ENCODE measurements at places on chromosomes 6 and 20. TPM values are rescaled to one million over a fixed set of nuclear protein-coding genes. Genes with fewer than 3 reads are reported as not detected.

Gene WFDC5
- not detected for total RNA-seq

Gene FRK
- total RNA-seq: 0.05 TPM

Gene BPIFB1
- not detected for total RNA-seq

Gene DDX43
- 0.97 TPM for total RNA-seq

Gene TRMT6
- total RNA-seq: 43.2 TPM

Gene LINC00237
- total RNA-seq: not detected

Gene TMEM217
- total RNA-seq: 3.5 TPM

Gene CPXM1
- 0.69 TPM for total RNA-seq

Gene SLC13A3
- total RNA-seq: not detected

Gene TMEM170B
- total RNA-seq: 0.69 TPM

Gene TP53TG5
- 0.50 TPM for total RNA-seq

Gene SAMD5
- not detected for total RNA-seq

Gene XPO5
- 109 TPM for total RNA-seq

Gene KCNG1
- total RNA-seq: 0.28 TPM

Gene BTNL2
- total RNA-seq: not detected

Gene SLCO4A1
- total RNA-seq: 41.1 TPM

GRCh38 chr6:104325341-104326172 is 534.2 kb downstream of the HACE1 start:
- no peak for ATAC-seq

DNA sequence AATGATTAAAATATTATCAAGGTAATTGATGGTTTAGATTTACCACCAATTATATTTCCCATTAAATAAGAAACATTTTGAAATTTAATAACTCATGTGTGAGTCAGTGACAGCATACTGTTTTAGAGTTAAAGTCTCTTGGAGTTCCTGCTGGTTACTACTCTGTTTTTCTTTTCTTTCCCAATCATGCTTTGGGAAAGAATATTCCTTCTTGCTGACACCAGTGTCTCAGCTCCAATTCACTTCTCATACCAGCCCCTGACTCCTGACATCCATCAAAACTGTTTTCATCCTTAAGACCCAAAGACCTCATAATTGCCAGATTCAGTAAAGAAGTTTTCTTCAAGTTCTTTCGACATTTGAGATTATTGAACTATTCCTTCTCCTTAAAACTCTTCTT is 50.3 kb downstream of the AIG1 start:
- no peak for ATAC-seq

- no peak for ATAC-seq
These were observed 26.0 kb upstream of the PRDM1 start for GRCh38 chr6:106060167-106060566.

DNA sequence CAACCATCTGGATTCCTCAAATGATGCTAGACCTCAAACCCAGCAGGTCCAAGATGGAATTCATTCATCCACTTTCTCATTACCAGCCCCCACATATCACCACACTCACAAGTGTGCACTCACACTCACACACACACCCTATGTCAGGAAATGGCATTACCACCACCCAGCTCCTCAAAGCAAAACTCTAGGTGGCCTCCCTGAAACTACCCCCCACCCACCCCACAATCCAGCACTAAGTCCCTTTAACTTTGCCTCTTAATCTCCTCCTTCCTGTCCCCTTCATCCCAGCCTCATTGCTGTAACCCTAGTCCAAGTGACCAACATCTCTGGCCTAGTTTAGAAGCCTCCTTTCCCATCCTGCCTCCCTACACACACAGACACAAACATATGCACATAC is 109.4 kb downstream of the TNFAIP3 start:
- ATAC-seq: no peak

- ATAC-seq: no peak
These were observed 198.6 kb upstream of the CDH4 start for GRCh38 chr20:61053487-61053886.

DNA sequence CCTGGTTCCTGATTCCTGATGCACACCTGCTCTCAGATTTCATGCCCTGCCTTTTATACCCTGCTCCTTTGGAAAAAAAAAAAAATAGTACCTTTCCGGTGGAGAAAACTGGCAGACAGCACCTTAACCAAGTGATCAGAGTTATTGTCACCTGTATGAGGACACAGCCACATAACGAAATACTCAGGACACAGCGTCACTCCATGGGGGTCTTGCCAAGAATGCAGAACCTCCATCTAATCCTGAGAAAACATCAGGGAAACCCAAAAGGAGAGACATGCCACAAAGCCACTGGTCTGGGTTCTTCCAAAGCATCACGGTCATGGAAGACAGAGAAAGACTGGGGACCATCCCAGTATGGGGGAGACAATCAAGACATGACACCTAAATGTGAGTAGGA is 29.1 kb downstream of the BFSP1 start:
- no peak for ATAC-seq

DNA sequence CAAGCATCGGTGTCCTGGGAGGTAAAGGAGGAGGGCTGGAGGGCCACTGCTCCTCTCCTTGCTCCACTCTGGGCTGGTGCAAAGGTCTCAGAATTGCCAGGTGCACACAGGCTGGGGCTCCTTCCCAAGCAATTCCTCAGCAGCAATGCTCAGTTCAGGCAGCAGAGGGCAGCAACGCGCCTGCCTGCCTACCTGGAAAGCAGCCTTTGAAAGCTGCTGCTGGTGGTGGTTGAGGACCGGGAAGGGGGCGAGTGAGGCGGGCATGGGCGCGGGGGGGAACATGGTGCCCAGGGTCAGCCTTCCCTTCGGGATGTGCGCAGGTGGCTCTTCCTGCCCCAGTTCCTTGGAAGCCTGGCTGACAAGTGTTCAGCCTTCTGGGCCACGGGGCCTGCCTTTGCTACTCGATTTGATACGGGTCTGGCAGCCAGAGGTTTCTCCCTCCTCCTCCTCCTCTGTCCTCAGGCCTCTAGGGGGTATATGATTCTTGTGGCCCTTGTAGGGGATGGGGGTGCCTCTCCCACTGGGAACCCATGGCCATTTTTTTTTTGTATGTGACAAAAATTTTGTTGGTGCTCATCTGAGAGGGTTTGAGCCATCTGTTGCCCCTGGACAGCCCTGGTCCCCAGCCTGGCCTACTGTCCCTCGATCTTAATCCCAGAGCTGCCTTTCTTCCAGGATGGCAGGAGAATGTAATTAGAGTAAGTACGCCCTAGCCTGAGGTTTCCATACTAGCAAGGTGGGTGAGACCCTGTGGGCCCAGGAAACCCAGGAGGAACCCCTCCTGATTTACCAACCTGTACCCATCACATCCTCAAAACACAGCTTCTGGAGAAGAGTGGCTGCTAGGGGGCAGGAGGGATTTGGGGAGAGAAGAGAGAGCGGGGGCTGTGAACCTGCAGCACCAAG is 20.1 kb downstream of the MRPS18A start:
- peak; percentile 39 for ATAC-seq

DNA sequence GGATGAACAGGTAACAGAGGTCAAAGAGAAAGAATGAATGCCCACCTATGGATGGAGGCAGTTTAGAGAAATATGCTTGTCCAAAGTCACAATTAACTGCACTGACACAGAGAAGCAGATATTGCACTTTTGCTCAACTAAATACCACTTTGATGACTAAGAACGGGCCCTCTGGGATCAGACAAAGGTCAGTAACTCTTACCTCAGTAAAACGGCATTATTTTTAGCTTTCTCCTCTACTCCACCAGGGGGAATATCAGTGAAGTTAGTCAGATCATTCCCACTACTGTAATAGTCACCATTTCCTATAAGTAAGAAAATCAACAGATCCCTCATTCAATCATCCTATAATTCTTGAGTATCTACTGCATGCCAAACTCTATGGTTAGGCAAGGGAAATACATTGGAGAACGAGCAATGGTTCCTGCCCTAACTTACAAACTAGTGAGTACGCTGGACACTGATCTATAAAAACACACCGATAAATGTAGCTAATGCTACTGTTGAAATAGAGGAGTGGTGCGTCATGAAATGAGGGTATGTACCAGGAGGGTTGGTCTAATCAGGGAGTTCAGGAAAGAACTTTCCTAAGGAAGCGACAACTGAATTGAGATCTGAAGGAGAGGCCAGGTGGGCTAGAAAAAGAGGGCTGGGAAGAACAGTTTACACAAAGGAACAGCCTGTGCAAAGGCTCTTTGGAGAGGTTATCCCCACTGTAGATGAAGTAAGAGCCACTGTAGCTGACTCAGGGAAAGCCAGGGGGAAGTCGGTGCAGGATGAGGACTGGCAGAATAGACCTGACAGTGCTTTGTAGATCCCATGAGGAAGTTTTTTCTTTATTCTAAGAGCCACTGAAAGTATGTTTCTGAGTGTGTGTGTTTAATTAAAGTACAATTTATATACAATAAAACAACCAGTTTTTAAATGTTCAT is 9.2 kb downstream of the ECI2 start:
- ATAC-seq: peak; percentile 67

DNA sequence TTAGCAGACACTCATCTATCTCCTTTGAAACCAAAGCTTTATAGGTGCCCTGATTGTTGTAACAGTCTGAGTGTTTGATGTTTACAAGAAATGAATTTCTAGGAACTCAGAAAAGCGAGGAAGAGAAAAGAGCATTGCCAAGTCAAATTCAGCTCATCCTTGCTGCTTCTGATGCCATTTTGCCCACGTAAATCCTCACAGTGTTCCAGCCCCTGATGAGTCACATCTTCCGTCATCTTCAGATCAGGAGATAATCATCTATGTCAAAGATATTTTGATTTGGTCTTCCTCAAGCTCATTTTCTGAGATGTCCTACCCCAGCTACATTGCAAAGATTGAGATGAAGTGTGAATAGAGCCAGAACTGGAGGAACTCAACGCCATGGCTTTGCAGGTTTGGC is 426.2 kb downstream of the BMP2 start:
- no peak for ATAC-seq

- ATAC-seq: no peak
These were observed 212.6 kb downstream of the MAFB start for GRCh38 chr20:40476461-40476860.

DNA sequence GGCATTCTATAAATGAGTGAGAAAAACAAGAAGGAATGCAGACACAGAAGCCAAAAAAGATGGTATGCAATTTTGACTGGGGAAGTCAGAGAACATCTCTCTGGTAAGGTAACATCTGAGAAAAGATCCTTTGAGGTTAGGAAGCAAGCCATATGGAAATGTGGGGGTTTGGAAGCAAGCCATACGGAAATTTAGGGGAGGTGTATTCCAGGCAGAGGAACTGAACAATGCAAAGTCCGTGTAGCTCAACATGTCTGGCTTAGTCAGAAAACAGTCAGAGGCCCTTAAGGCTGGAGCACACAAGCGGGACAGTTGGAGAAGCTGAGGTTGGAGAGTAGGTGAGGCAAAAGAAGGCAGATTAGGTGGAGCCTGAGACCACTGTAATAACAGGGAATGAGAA is 35.3 kb downstream of the RALGAPA2 start:
- no peak for ATAC-seq

GRCh38 chr6:157398151-157398550 is 17.2 kb downstream of the ZDHHC14 start:
- ATAC-seq: no peak

- no peak for ATAC-seq
These were observed 71.7 kb downstream of the FOXO3 start for GRCh38 chr6:108632441-108632840.

- ATAC-seq: no peak
These were observed 1.6 kb upstream of the CDH22 start for GRCh38 chr20:46309945-46310344.

DNA sequence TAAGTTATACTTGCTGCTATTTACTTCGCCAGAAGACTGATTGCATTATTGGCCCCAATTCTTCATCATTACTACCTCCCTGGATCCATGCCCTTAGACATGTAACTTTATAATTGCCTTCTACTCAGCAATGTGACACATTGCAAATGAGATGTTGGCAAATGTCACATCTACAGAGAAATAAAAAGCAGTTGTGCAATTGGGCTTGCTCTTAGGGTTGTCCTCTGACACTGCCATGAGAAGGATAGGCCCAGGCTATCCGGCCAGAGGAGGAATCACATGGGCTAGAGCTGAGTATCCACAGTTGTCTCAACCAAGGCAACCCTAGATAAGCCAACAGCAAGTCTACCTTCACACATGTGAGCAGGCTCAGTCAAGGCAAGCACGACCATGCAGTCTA is 447.0 kb downstream of the PLCB1 start:
- ATAC-seq: no peak

GRCh38 chr20:51725584-51726176 is 42.5 kb downstream of the ATP9A start:
- ATAC-seq: no peak

GRCh38 chr6:108648191-108648590 is 87.5 kb downstream of the FOXO3 start:
- ATAC-seq: no peak

GRCh38 chr6:43634702-43635303 is 837 bp upstream of the MAD2L1BP start:
- no peak for ATAC-seq

DNA sequence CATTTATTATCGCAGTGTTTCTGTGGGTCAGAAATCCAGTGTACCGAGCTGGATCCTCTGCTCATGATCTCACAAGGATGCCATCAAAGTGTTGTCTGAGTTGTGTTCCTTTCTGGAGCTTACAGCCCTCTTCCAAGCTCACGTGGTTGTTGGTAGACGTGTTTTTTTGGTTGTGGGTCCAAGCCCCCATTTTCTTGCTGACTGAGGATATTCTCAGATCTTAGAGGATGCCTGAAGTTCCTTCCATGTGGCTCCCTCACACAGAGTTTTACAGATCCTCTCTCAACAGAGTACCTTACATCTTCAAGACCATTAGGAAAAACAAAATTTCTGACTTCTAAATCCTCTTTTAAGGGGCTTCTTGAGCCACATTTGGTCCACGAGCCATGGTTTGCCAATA is 78.1 kb downstream of the TINAG start:
- no peak for ATAC-seq

GRCh38 chr6:3523966-3524365 is 67.1 kb upstream of the SLC22A23 start:
- no peak for ATAC-seq

GRCh38 chr6:17869010-17869752 is 118.3 kb downstream of the KIF13A start:
- no peak for ATAC-seq
